Stimulated activated CD8-positive, alpha-beta memory T cell treated with anti-CD3 and anti-CD28 coated beads, Interleukin-2, amount 100 ng/mL, for 1 hour (primary cell): ENCODE measurements at places on chromosomes 13 and 19.

DNA sequence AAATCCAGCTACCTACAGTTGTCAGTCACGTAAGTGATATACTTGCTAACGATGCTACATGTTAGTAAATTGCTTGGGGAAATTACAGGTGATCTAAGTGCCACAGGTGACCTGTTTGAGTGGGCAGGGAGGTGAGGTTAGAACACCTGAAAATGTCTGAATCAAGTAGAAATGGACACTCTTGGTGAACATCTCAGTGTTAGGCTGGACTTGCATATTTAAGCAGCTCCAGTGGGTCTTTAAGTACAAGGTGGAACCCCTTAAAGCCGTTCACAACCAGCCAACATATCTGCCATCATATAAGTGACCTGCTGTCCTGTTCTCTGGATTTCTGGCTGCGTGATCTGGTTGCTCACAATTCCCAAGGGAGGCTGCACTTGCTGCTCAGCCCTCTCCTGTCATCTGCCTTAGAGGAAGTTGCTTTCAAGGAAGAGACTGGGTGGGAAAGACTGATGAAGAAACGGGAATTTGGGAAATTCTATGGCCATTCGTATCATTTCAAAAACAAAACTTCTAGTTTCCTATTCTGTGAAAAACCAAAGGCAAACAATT is 244.0 kb downstream of the DCLK1 start:
- no peak for DNase-seq

DNA sequence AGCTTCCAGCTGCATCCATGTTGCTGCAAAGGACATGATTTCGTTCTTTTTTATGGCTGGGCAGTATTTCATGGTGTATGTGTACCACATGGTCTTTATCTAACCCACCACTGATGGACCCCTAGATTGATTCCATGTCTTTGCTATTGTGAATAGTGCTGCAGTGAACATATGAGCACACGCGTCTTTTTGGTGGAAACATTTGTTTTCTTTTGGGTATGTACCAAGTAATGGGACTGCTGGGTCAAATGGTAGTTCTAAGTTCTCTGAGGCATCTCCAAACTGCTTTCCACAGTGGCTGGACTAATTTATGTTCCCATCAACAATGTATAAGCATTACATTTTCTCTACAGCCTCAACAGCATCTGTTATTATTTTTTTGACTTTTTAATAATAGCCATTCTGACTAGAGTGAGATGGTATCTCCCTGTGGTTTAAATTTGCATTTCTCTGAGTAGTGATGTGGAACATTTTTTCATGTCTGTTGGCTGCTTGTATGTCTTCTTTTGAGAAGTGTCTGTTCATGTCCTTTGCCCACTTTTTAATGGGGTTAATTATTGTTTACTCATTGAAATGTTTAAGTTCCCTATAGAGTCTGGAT is 6.8 kb upstream of the UBE2L5 start:
- no peak for DNase-seq

DNA sequence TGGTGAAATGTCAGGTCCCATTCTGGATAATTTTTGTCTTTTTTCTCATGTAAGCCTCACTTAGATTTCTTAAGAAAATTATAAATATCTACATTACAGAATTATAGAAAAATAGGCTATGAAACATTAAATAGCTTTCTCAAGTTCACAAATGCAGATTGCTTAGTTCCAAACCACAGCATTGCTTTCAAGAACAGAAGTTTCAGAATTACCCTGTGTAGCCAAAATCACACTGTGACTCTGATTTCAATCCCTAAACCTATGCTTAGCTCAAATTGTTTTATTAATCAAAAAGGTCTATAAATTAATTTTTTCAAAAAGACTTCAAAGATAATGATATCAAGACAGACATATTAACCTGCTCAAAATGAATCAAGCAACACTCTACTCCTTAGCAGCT is 881.2 kb upstream of the PCDH20 start:
- no peak for DNase-seq

GRCh38 chr13:29893438-29893837 is 43.0 kb upstream of the UBL3 start:
- DNase-seq = no peak

- DNase-seq = no peak
These were observed 20.9 kb downstream of the MED4 start for GRCh38 chr13:48074006-48074405.

- DNase-seq = no peak
These were observed 21.0 kb upstream of the DPP9 start for GRCh38 chr19:4744451-4745174.

DNA sequence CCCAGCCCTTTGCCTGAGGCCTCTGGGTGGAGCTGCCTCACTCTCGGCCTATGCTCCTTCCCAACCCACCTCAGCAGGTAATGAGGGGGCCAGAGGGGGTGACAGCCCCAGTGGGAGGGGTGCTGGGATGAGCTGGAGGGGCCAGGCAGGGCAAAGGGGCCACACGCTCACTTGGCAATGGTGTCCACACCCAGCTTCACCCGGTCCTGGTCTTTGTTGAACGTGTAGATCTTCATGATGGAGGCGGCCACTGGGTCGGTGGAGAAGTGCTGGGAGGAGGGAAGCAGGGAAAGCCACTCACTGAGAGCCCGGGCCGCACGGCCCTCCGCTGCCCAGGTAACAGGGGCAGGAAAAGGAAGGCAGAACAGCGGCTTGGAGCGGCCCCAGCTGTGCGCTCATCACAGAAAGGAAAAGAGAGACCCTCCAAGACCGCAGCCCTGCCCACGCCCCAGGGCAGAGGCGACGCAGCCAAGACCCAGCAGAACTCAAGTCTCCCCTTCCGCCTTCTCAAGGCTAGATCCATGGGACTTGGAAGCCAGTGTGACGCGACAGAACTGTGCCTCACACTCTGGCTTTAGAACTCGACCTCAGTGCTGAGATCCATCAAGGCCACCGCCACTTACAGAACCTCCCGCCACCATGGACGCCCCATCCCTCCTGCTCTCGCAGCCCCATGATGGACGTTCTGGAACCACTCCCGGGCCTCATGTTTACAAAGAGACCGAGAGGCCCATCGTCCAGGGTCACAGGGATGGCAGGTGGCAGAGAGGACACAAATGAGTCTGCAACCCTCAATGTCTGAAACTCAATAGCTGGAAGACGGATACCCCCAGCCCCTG is 9.2 kb downstream of the UBXN6 start:
- no peak for DNase-seq

DNA sequence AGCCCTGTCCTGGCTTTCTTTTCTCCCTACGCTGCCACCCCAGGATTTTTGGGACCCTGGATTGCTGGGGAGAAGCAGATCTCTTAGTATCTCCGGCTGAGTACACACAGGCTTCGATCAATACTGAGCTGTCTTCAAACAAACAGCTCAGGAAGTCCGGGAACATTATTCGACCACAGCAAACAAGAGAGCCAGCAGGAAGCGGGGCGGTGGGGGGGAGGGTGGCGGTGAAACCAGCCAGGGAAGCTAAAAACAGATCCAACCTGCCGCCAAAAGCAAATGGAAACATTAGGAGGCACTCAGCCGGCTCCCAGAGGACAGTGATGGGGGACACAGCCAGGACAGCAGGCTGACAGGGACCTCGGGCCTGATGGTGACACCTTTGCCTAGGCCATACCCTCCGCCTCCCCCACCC is 12.2 kb upstream of the BCAM start:
- no peak for DNase-seq

DNA sequence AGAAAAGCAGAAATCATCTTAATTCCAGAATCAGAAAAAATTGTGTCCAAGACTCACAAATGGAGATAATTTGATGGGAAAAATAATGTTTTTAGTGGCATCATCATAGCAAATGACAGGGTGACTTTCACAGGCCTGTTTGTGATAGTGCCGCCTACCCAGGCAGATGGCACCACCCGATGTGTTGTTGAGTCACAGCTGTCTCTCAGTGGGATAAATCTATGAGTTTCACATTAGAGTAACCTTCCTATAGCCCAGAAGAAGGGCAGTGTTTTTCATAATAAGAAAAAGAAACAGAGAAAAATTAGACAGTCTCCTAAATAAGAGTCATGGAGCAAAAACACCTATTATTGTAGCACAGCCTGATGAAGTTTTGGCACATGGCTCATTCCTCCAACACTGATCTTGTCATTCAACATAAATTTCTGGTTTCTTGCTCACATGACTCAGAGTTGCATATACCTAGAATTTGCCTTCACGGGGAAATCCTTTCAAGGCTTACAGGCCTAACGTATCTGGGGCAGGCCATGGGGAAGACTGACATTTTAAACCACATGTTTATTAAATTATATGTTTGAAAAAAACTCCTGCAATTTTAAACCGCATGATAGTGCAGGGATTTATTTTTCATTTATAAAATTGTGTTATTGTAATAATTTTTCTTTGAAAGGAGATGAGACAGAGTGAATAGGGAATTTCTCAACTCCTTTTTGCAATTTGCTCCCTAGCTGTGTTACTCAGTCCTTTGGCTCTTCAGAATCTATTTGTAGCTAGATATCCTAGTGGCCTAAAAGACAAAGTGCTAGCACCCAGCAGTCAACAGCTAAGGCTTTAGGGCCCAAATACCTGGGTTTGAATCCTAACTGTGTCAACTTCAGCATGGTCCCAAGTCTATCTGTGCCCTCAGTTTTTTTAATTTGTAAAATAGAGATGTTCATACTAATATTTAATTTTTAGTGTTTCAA is 393.7 kb downstream of the NDFIP2 start:
- no peak for DNase-seq

DNA sequence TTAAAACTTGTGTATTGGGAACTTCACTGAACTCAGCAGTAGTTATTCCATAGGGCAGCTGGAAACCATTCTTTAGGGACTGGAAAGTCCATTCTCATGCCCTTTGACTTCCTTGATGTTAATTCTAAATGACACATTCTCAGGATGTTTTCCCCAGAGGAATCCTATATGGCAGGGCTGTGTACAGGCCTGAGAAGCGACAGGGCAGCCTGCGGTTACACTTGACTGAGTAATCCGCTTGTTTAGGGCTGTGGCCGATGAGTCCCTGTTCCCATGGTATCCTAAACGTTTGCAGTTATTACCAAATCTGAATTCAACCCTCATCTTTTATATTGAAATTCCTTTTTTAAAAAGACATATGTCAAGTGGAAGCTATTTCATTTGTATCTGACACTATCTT is 83.5 kb downstream of the COL4A2 start:
- no peak for DNase-seq

- no peak for DNase-seq
These were observed 11.7 kb downstream of the LCP1 start for GRCh38 chr13:46170268-46170667.

- DNase-seq = no peak
These were observed 247.3 kb downstream of the GGACT start for GRCh38 chr13:100341327-100341726.

GRCh38 chr13:97205465-97205864 is 16.7 kb upstream of the MBNL2 start:
- no peak for DNase-seq
